ENCODE measurements at places on chromosomes 11 and 22. TPM values are rescaled to one million over a fixed set of nuclear protein-coding genes. Genes with fewer than 3 reads are reported as not detected.

Gene OR52B2
- polyA plus RNA-seq: not detected

Gene DNAJB13
- 0.49 TPM for polyA plus RNA-seq

Gene SOX10
- polyA plus RNA-seq: not detected

Gene SAA1
- not detected for polyA plus RNA-seq

Gene MS4A6A
- not detected for polyA plus RNA-seq

Gene SMTNL1
- polyA plus RNA-seq: not detected

Gene CLTCL1
- 8.6 TPM for polyA plus RNA-seq

Gene RTCB
- polyA plus RNA-seq: 110 TPM

Gene TRIM29
- not detected for polyA plus RNA-seq

Gene SCGB1D2
- polyA plus RNA-seq: not detected

Gene MMP12
- 2.0 TPM for polyA plus RNA-seq

Gene STK33
- 12.3 TPM for polyA plus RNA-seq

Gene SFI1
- 24.7 TPM for polyA plus RNA-seq

Gene OR9Q2
- polyA plus RNA-seq: not detected

Gene MRGPRX3
- not detected for polyA plus RNA-seq

Gene TPP1
- polyA plus RNA-seq: 94.0 TPM

Gene VPREB1
- polyA plus RNA-seq: not detected

Gene FZD4
- polyA plus RNA-seq: 0.93 TPM

Gene VSTM5
- polyA plus RNA-seq: 0.12 TPM

Gene C22orf42
- polyA plus RNA-seq: not detected

Gene SNX15
- 9.0 TPM for polyA plus RNA-seq

Gene KRTAP5-7
- polyA plus RNA-seq: 0.06 TPM

Gene NLRP10
- polyA plus RNA-seq: 0.39 TPM

Gene LZTR1
- polyA plus RNA-seq: 37.7 TPM

Gene CST6
- polyA plus RNA-seq: 0.90 TPM

Gene CD44
- 550 TPM for polyA plus RNA-seq

Gene POGLUT3
- 32.3 TPM for polyA plus RNA-seq

Gene AP1B1
- 40.4 TPM for polyA plus RNA-seq

Gene PVALB
- polyA plus RNA-seq: not detected

Gene FGF3
- not detected for polyA plus RNA-seq

Gene CARD18
- not detected for polyA plus RNA-seq

Gene OR51F1
- polyA plus RNA-seq: not detected

Gene RAB3IL1
- 9.8 TPM for polyA plus RNA-seq

Gene SDHAF2
- 81.7 TPM for polyA plus RNA-seq

Gene PGM2L1
- polyA plus RNA-seq: 1.0 TPM

Gene OR52N2
- polyA plus RNA-seq: not detected

Gene TOMM22
- polyA plus RNA-seq: 33.6 TPM

Gene DENND6B
- 5.6 TPM for polyA plus RNA-seq

Gene SGSM1
- polyA plus RNA-seq: 0.26 TPM

Gene POU2AF3
- polyA plus RNA-seq: 0.07 TPM

Gene MRGPRG
- polyA plus RNA-seq: not detected

Gene ARSA
- 34.4 TPM for polyA plus RNA-seq

Gene SLCO2B1
- polyA plus RNA-seq: 0.18 TPM

Gene OR8D1
- polyA plus RNA-seq: not detected

Gene ROBO4
- polyA plus RNA-seq: 0.95 TPM

Gene SHISA8
- not detected for polyA plus RNA-seq

Gene PES1
- polyA plus RNA-seq: 109 TPM

Gene BARX2
- polyA plus RNA-seq: not detected

Gene ANKK1
- polyA plus RNA-seq: 0.05 TPM

Gene RFPL3
- not detected for polyA plus RNA-seq

Gene NRIP3
- polyA plus RNA-seq: 2.6 TPM

Gene CHST1
- polyA plus RNA-seq: 2.7 TPM

Gene PATE2
- polyA plus RNA-seq: 0.07 TPM

Gene FTH1
- 1,229 TPM for polyA plus RNA-seq

Gene KRTAP5-10
- not detected for polyA plus RNA-seq

Gene OR52N4
- polyA plus RNA-seq: not detected

Measured in SK-N-SH (cell line).